Stimulated activated CD4-positive, alpha-beta T cell treated with anti-CD3 and anti-CD28 coated beads, Interleukin-15, amount 100 ng/mL, for 24 hours (primary cell): ENCODE measurements at places on chromosomes 1 and 21.

GRCh38 chr1:50111503-50111902, 2.8 kb downstream of the ELAVL4 start:
- DNase-seq: no peak

DNA sequence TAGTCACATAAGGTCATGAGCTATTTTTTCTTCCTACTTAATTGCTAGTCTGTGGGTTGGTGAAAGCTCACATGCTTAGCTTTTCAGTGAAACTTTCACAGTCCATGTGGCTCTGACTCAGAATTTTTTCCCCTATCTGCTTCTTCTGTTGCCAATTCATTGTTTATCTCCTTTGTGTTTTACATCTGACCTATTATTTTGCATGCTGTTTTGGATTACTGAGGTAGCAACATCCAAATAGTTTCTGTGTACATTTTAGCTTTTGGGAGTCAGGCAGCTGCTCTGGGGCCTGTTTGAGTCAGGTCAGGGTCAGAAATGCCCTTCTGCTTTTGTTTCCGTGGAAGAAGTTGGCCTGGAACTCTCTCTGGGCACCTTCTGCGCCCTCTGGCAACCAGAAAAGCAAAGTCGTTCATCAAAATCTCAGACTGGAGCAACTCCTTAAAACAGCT, 40.0 kb downstream of the ROR1 start:
- DNase-seq: no peak

- no peak for DNase-seq
Observed at GRCh38 chr1:198856601-198857000, 217.8 kb downstream of the PTPRC start.

- DNase-seq: no peak
Observed at GRCh38 chr1:94081566-94082344, 39.2 kb downstream of the ABCA4 start.

DNA sequence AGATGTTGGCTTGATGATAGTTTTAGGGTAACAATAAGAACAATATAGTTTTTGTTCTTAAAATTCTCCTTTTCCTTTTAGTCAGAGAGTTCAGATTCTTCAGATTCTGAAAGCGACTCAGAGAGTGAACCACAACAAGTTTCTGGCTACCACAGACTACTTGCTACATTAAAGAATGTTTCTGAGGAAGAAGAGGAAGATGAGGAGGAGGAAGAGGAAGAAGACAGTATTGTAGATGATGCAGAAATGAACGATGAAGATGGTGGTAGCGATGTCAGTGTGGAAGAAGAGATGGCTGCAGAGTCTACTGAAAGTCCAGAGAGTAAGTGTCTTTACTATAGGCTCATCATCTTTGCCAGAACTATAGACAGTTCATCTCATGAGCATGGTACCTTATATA, 3.0 kb downstream of the UTP25 start:
- no peak for DNase-seq

- DNase-seq: peak; percentile 21
Observed at GRCh38 chr1:12244078-12244477, 14.2 kb downstream of the VPS13D start.

DNA sequence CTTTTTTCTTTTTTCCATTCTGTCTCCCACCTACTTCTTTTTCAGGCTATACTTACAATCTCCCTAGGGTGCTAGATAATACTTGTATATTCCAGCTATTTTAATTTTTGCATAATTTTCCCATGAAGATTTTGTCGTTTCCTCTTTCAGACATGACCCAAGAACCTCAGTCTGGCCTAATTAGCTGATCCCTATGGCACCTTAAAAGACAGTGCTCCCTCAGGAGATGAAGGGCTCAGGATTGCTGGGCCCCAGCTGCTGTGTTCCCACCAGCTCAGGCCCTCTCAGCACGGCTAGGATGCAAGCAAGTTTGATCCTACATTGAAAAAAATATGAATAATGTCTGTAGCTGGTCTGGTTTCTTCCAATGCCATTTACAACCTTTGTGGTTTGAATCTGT, 55.0 kb upstream of the RGS5 start:
- DNase-seq: no peak

GRCh38 chr1:3423245-3423829, 31.1 kb upstream of the ARHGEF16 start:
- no peak for DNase-seq

GRCh38 chr1:248361121-248361715, at the start of gene OR2T4:
OR2T4 (plus strand) TSS chr1:248361665; CDS start chr1:248361665, 0 bp downstream.
- no peak for DNase-seq

DNA sequence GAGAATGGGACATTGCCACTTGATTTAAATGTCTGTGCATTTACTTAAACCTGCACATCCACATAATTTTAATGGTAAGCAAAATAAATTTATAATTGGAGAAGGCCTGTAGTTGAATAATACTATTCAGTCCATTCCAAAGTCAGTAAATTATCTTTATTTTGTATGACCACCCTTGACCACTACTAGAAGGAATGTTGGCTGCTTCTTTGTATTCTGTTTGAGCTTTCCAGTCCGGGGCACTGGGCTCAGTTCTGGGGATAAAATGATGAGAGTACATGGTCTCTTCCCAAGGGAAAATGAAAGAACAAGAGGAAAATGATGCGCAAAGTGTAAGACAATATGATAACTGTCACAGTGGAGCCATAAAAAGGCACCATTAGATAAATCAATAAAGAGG, 98.9 kb downstream of the CRB1 start:
- no peak for DNase-seq

- no peak for DNase-seq
Observed at GRCh38 chr1:47225430-47226100, 6.5 kb downstream of the TAL1 start.

- DNase-seq: no peak
Observed at GRCh38 chr1:246091477-246091876, 415.6 kb downstream of the SMYD3 start.

GRCh38 chr1:151475175-151475574, 15.9 kb upstream of the POGZ start:
- peak; percentile 23 for DNase-seq

DNA sequence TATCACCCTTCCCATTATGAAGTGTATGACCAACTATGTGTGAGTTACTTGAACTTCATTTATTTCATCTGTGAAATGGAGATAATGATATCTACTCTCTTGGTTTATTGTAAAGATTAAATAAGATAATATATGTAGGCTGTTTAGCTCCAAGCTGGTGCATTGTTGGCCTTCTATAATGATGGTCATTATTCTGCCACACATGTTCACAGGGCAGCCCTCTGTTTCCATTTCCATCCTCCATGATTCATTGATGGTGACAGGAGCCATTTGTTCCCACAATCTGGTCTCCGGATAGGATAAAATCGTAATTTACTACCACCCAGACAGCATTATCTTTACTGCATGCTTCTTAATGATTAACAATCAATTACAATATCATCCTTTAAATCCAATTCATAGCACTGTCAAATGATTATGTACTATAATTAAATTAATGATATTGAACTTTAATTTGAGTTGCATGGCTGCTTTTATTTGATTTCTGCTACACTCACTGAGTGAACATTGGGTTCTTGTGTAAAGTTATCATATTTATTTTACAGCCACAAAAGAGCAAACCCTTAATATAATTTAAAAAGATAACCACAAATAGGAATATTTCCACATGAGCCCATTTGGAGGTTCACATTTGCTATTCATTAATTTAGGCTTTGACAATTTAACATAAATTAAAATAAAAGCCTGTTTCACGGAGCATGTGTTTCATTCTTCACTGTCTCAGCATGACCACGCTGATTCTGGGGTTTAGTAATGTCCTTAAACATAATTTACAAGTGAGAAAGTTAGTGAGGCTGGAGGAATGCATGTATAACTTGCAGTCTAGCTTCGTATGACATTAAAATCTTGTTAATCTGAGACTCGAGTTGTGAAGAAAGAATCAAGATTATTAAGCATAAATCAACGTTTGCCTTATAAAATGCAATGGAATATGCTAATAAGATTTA, 596.4 kb upstream of the ZRANB2 start:
- DNase-seq: no peak

- DNase-seq: no peak
Observed at GRCh38 chr1:94971491-94971924, 44.6 kb upstream of the CNN3 start.

GRCh38 chr1:31020007-31020790, 45.3 kb downstream of the PUM1 start:
- no peak for DNase-seq

GRCh38 chr1:241460098-241460873, 59.3 kb downstream of the FH start:
- no peak for DNase-seq

- DNase-seq: no peak
Observed at GRCh38 chr1:58457023-58457635, 89.4 kb downstream of the OMA1 start.

GRCh38 chr1:62131093-62131725, 63.4 kb upstream of the L1TD1 start:
- peak; percentile 12 for DNase-seq

GRCh38 chr1:200380589-200381021, 29.2 kb downstream of the ZNF281 start:
- peak; percentile 6 for DNase-seq

DNA sequence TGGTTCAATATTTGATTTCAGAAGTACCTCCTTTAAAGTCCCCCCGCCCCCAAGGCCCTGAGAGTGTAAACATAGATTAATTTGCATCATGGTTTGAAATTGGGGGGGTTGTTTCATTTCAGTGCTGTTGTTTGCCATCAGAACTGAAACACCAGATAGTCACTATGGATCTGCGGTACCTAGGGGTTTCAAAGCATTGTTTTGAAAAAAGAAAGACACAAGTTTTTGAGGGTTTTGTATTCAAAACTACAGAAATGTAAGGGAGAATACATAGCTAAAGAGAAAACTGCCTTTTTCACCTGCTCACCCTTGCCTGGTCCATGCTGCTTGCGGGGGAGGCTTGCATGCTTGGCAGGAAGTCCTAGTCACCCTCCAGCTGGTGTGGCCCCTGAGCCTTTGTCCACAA, 59.3 kb downstream of the ACP6 start:
- no peak for DNase-seq

- no peak for DNase-seq
Observed at GRCh38 chr1:160800645-160801408, 4.9 kb downstream of the LY9 start.

GRCh38 chr21:28513428-28513827, 479.2 kb downstream of the LTN1 start:
- DNase-seq: no peak

DNA sequence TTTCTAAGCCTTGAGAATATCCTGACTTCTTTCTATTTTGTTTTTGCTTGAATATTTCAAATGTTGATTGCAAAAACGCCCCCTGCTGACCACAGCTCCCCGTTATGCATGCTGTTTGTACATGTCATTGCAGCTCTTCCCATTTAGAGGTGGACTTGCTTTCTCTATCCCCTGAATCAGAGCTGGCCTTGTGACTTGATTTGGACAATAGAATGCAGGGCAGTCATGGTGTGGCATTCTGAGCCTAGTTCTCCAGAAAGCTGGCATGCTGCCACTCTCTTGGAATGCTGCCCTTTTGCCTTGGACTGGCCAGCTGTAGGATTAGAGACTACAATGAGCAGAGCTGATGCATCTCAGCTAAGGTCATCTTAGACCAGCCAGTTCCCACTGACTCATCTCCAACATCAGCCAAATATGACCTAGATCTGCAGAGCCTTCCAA, 1561.5 kb downstream of the MRPL39 start:
- peak; percentile 27 for DNase-seq

DNA sequence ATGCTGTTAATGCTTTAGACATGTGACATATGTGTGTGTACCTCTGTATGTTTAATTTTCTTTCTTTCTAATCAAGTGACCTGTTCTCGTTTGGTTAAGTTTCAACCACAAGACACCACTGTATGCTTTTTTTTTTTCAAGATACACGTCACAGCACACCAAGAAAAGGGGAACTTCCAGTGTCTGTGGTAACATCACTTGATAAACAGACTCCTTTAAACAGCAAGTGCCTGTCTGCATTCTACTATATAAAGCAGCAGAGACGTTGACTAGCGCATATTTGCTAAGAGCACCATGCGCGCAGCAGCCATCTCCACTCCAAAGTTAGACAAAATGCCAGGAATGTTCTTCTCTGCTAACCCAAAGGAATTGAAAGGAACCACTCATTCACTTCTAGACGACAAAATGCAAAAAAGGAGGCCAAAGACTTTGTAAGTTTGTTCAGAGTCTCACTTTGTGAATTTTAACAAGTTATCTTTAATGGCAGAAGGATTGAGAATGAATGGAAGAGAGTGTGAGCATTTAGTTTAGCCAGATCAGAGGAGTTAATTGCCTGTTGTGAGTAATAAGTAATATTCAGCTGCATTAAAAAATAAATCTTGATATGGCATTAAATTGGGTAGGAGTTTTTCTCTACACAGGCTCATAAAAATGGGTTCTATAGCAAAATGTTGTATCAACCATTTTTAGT, at the start of gene RGS1:
Gene RGS1 (plus strand): TSS at position 275 of the 691 bp plus-strand sequence. CDS start 20 bp downstream, at position 295.
- DNase-seq: peak; percentile 33

- no peak for DNase-seq
Observed at GRCh38 chr1:172477741-172478140, 33.9 kb upstream of the PIGC start.

- DNase-seq: no peak
Observed at GRCh38 chr21:15688809-15689208, 41.0 kb upstream of the USP25 start.

GRCh38 chr1:199404191-199404590, 623.3 kb upstream of the NR5A2 start:
- no peak for DNase-seq

DNA sequence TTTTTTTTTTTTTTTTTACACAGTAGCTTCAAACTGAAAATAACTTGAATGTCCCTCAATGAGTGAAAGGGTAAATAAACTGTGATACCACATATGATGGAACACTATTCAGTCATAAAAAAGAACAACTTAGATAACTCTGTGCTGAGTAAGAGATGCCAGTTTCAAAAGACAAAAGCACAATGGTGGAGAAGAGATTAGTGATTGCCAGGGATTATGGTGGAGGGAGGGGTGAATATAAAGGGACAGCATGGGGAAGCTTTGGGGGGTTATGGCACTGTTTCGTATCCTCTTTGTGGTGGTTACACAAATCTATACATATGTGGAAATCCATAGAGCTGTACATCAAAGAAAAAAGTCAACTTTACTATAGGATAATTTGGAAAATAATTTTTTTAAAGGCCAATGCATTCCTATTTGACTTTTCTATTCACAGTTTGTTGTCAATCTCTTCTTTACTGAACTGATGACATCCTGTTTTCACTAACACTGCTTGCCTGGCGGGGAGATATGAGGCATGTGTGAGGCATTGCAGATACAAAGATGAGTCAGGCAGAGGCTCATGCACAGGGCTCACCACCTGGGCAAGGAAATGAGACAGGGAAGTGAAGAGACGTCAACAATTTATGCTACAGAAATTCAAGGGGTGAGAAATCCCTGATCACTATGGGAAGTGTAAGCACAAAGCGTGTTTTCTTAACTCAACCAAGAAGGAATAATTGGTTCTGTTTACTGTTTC, 302.7 kb downstream of the DUSP10 start:
- DNase-seq: peak; percentile 75

DNA sequence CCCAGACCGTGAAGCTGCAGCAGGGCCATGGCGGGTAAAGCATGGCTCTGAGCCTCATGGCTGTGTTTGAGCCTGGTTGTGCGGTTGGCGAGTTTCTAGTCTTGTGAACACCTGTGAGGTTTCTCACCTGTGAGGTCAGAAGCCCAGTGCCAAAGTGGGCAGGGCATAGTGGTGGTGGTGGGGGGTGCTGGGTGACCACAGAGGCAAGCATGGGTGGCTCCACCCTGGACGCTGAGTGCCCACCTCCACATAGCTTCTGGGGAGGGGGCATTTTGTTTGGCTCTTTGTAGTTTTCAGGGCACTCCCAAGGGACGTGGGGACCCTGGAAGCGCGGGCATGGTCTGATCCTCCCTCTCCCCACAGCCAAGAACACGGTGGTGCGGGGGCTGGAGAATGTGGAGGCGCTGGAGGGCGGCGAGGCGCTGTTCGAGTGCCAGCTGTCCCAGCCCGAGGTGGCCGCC, 91.1 kb downstream of the TRIM11 start:
- DNase-seq: no peak

GRCh38 chr1:116375887-116376728, 3.1 kb downstream of the ATP1A1 start:
- peak; percentile 74 for DNase-seq
